ENCODE measurements at places on chromosomes 2 and 18. TPM values are rescaled to one million over a fixed set of nuclear protein-coding genes. Genes with fewer than 3 reads are reported as not detected.

Gene MORN2
- 2.8 TPM for total RNA-seq

Gene KCNE4
- total RNA-seq, result 0.33 TPM

Gene NT5DC4
- 1.2 TPM for total RNA-seq

Gene GCG
- total RNA-seq, result not detected

Gene PARD6G
- total RNA-seq, result 2.2 TPM

Gene SULT1C3
- not detected for total RNA-seq

DNA sequence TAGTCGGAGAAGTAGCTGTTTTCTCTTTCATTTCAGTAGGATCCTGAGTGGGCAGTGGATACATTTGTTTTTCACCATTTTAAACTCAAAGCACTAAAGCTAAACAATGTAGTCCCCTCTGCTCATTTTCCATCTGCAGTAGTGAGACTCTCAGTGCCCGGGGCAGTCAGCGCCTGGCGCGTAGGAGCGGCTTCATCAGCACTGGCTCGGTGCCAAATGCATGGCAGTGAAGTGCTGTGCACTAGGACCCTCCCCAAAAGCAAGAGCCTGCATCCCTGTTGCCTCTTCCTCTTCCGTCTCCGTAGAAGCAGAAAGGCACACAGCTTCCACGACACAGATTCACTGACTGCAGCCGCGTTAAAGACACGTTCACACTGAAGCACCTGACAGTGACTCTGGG lies 19.0 kb upstream of the ESPNL start:
- DNase-seq, result no peak

GRCh38 chr18:46379323-46379950 lies 275.3 kb downstream of the HAUS1 start:
- DNase-seq, result no peak

- no peak for DNase-seq
Measured at GRCh38 chr2:235564066-235564465, 70.2 kb downstream of the AGAP1 start.

DNA sequence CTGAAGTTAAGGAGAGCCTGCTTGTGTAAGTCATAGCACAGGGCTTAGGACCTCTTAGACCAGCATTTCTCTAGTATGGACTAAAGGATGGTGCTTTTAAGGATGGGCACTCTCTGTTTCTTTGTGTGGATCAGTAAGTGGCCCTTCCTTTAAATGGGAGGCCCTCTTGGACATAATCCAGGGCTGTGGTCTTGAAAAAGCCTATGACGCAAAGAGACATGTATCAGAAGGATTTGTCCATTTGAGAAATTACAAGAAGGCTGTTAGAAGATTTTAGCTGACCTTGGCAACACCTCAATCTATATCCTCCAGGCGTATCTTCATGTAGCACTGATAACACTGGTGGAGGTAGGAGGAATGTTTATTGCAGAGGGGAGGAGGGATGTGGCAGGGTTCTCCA lies 79.2 kb downstream of the PRPF40A start:
- DNase-seq, result no peak

- DNase-seq, result no peak
Measured at GRCh38 chr2:16652296-16653082, 13.1 kb downstream of the CYRIA start.

- no peak for DNase-seq
Measured at GRCh38 chr2:28428486-28428885, 35.8 kb downstream of the FOSL2 start.

GRCh38 chr2:134663451-134664450 lies 55.0 kb downstream of the TMEM163 start:
- no peak for DNase-seq

DNA sequence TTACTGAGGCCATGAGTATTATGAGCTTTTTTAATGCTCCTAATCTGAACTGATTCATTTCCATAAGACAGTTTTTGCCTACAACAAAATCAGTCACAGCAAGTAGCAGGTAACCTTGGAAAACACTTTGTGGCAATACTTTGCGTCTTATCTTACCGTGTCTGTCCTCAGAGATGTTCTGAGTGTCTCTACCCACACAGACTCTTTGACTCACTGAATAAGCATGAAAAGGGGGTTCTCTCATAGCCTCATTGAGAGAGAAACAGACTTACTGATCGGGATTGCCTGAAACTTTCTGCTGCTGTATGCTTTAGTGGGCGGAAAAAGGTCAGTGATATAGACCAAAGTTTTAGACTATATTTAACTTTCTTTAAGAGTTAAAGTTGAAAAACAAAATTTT lies 92.6 kb downstream of the MYL12B start:
- DNase-seq, result no peak

DNA sequence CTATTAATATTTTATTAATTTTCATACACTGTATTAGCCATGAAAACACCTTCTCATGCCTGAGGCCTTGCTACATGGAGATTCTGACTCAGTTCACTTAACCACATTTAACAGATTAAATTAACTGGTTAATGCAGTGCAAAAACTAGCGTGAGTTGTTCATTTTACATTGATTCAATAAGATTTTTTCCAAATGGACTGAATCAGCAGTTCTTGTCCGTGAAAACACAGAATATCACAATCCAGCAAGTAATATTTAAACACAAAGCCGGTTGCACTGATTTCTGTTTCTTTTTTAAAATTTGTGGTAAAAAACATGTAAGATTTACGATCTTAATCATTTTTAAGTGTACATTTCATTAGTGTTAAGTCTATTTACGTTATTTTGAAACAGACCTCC lies 118.2 kb upstream of the THUMPD2 start:
- DNase-seq, result no peak

DNA sequence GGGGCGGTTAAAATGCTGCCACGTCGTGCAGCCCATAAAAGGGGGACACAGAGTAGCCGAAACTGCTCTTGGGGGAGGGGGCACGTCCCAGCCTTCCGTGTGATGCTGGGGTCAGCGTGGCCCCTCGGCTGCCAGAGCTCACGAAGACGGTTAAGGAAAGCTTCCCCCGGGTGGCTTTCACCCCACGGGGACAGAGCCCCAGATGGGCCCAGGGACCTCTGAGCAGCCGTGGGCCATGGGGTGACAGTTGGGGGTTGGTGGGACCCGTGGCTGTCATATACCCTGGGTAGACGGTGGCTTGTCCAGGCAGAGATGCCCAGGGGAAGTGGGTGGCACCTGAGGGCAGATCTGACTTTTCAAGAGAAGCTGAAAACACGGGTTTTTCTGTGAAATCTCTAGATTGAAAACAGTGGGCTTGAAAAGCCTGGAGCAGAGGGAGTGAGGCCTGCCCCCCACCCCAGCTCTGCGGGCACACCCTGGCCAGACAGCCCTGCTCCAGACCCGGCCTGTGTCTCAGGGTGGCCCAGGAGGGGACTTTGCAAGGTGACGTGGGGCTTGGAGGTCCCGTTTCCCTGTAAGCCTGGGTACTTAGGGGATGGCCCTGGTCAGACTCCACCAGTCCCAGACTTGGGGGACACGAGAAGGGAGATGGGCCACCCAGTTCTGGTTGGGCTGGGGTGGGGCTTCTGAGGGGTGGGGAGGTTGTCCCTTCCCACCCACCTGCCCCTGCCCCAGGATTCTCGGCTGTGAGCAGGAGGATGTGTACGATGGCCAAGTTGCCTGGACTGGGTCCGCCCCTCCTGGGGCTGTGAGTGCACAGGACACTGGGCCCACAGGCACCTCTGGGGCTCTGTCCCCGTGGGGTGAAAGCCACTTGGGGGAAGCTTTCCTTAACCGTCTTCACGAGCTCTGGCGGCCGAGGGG lies 652 bp downstream of the NEU4 start:
- DNase-seq, result peak; percentile 33
